ENCODE measurements at places on chromosomes 7 and 10. TPM values are rescaled to one million over a fixed set of nuclear protein-coding genes. Genes with fewer than 3 reads are reported as not detected.

DNA sequence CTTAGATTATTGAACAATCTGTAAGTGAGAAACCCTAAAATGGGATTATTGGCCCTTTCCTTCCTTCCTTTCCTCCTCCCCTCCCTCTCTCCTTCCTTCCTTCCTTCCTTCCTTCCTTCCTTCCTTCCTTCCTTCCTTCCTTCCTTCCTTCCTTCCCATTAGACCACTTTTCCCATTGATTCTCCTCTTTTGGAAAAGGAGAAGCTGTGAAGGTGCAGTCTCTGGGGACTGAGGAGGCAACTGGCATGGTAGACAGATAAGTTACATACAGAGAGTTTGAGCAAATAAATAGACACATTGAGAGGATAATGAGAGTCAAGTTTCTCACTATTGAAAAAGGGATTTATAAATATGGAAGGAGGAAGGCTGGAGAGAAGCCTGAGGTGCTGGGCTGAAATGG is 45.0 kb upstream of the CCDC7 start:
- H3K27ac ChIP-seq = no peak overlapping the region
- H3K36me3 ChIP-seq = no peaks in the 10 kb centered on the region
- no peak overlapping the region for H3K4me3 ChIP-seq
- no peak for DNase-seq

- no peaks in the 10 kb centered on the region for H3K4me1 ChIP-seq
- no peak overlapping the region for H3K27ac ChIP-seq
- no peak for DNase-seq
Measured at GRCh38 chr10:114729103-114729659, 71.1 kb upstream of the ABLIM1 start.

DNA sequence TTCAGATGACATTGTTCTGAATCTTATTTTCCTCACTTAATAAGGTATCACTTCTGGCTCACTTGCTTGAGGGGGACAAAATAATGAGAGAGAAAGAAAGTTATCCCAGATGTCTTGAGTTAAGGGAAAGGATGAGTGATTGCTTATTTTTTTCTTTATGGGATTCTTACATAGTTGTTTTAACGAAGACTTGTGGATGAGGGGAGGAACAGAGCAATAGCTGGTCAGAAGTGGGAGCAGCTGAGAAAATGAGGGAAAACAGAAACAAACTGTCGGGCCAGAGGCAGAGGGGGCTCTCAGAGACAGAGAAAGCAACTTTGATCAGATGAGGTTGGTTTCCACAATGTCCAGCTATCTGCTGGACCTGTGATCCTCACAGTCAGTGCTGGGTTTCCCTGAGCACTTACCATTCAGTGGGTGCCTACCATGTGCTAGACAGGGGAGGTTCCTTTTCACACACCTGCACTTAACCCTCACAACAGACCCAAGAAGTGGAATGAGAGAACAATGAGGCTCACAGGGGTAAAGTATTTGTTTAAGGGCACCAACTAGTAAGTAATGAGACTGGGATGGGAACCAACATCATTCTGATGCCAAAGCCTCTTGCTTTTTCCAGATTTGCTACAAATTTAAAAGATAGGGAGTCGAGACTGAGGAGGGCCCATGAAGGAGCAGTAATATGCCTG is 64.2 kb downstream of the BICC1 start:
- H3K4me1 ChIP-seq = no peaks in the 10 kb centered on the region
- no peak overlapping the region for H3K27ac ChIP-seq
- no peaks in the 10 kb centered on the region for H3K36me3 ChIP-seq
- DNase-seq = no peak
- no peak overlapping the region for H3K4me3 ChIP-seq

DNA sequence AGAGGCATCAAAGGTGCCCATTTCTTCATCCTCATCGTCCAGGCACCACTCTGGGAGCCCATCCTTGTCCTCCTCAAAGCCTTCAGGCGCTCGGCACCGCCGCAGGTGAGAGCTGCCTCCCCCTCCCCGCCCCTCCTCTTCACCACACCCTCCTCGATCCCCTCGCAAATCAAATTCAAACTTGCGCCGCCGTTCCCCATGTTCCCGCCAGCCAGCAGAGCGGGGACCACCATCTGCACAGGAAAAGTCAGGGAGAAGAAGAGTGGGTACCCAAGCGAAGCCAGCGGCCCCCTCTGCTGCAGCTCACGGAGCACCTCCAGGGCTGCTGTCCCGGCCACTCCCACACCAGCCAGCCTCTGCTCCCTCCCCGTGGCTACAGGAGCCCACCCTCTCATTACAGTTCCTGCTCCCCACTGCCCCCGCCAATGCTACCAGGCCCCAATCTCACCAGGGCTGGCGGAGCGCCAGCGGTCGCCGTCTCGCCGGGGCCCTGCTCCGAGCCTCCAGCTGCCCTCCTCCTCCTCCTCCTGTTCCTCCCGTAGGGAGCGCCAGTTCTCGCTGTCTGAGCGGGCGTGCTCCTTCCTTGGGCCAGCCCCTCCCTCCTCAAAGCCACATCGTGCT is 7.7 kb downstream of the GIGYF1 start:
- H3K4me3 ChIP-seq = no peak overlapping the region
- H3K4me1 ChIP-seq = peaks cover 3% of the 10 kb centered on the region
- no peaks in the 10 kb centered on the region for H3K27me3 ChIP-seq
- no peak overlapping the region for H3K27ac ChIP-seq

GRCh38 chr10:26622891-26623290 is 74.6 kb upstream of the PDSS1 start:
- H3K27me3 ChIP-seq = peaks cover 39% of the 10 kb centered on the region
- no peaks in the 10 kb centered on the region for H3K36me3 ChIP-seq
- H3K4me3 ChIP-seq = peak overlapping the region; percentile 42
- peaks cover 4% of the 10 kb centered on the region for H3K4me1 ChIP-seq

GRCh38 chr10:43229208-43230061 is 37.4 kb downstream of the RASGEF1A start:
- H3K4me1 ChIP-seq = peaks cover 36% of the 10 kb centered on the region
- peak; percentile 75 for DNase-seq
- peak overlapping the region; percentile 74 for H3K27ac ChIP-seq
- H3K4me3 ChIP-seq = peak overlapping the region; percentile 83
- H3K36me3 ChIP-seq = no peaks in the 10 kb centered on the region

GRCh38 chr10:60906411-60906810 is 37.6 kb downstream of the RHOBTB1 start:
- DNase-seq = no peak
- no peaks in the 10 kb centered on the region for H3K36me3 ChIP-seq
- no peak overlapping the region for H3K4me3 ChIP-seq
- peaks cover 8% of the 10 kb centered on the region for H3K27me3 ChIP-seq

- H3K27me3 ChIP-seq = no peaks in the 10 kb centered on the region
- H3K4me3 ChIP-seq = no peak overlapping the region
Measured at GRCh38 chr10:20105931-20106330, 289.7 kb downstream of the PLXDC2 start.

Gene TAS2R41
- total RNA-seq = not detected

Gene FKBP9
- total RNA-seq = 0.83 TPM

Gene LDB3
- not detected for total RNA-seq

Gene STK31
- 0.48 TPM for total RNA-seq

Gene GDF2
- total RNA-seq = not detected

Gene MEOX2
- not detected for total RNA-seq
